Vagina (tissue), 2 donors: ENCODE measurements at places on chromosomes 1 and 21.

DNA sequence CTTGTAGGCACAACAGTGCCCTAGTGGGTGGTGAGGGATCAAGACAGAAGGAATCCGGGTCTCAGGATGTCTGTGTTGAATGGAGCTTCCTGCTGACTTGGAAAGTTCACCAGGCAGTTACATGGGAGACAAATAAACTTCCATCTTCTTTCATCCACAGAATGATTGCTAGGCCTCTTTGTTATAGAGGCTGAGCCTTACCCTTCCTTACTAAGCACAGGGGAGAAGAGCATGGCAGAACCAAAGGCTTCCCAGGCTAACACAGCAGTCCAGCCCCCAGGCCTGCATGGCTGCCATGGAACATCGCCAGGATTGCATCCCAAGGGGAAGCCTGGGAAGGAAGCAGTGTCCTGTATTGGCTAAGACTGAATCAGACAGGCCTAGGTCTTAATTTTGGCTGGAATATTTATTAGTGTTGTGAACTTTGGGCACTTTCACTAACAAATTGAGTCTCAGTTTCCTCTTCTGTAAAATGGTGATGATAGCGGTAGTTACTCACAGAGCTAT lies 18.7 kb downstream of the HEYL start:
- no peak for DNase-seq

GRCh38 chr1:8740034-8740449 lies 77.4 kb downstream of the RERE start:
- no peak for DNase-seq

DNA sequence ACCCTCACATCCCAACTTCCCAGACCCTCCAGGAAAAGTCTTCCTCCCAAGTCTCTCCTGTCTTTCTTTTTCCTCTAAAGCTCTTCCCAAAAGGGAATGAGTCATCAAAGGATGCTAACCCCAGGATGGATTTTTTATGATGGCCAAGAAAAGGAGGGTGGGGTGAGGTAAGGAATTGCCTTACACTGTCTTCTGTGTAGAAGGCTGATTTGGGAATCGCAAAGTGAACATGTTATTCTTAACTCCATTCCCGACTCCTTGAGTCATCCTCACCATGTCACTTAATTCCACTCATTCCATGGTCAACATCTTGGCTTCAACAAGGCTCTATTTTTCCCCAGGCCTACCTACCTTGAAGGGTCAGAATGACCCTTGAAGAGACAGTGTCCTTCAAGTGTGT lies 44.0 kb downstream of the TBX15 start:
- no peak for DNase-seq

GRCh38 chr1:7915826-7916500 lies 24.7 kb downstream of the TNFRSF9 start:
- DNase-seq: no peak

GRCh38 chr1:112253366-112253765 lies 142.6 kb upstream of the CTTNBP2NL start:
- no peak for DNase-seq

DNA sequence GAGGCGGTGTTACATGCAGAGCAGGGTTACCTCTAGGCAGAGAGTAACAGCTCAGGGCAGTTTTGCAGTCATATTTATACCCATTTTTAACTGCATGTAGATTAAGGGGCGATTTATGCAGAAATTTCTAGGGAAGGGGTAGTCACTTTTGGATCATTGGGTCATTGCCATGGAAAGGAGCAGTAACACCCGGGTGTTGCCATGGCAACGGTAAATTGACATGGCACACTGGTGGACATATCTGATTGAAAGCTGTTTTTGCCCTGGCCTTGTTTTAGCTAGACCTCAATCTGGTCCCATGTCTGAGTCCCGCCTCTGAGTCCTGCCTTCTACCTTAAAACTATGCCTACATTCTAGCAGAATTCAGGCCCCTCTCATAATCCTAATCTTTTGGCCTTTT lies 11.8 kb upstream of the USP1 start:
- DNase-seq: no peak

DNA sequence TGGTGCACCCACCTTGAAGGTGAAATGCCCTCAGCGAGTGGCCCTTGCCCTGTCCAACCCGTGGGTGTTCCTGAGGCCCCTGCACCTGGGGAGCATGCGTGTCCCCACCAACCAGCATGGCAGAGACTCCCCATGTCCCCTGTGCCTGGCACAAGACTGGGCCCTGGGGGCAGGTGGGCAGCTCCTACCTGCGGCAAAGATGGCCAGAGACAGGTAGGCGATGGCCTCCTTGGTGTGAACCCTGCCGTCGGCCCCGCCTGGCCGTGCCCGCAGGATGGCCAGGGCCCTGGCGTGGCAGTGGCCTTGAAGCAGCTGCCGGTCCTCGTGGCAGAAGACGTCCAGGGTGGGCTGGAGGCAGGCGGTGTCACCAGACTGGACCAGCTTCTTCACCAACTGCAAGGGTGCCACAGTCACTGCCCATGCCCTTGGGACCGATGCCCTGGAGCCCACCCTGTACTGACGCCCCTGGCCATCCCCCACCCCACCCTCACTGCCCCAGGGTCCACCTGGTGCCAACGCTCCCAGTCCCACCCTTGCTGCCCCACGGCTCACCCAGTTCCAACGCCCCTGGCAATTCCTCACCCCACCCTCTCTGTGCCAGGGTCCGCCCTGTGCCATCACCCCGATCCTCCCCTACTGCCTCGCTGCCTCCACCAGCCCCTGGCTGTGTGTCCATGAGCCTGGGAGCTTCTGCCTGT lies 15.7 kb downstream of the TTC34 start:
- DNase-seq: no peak

DNA sequence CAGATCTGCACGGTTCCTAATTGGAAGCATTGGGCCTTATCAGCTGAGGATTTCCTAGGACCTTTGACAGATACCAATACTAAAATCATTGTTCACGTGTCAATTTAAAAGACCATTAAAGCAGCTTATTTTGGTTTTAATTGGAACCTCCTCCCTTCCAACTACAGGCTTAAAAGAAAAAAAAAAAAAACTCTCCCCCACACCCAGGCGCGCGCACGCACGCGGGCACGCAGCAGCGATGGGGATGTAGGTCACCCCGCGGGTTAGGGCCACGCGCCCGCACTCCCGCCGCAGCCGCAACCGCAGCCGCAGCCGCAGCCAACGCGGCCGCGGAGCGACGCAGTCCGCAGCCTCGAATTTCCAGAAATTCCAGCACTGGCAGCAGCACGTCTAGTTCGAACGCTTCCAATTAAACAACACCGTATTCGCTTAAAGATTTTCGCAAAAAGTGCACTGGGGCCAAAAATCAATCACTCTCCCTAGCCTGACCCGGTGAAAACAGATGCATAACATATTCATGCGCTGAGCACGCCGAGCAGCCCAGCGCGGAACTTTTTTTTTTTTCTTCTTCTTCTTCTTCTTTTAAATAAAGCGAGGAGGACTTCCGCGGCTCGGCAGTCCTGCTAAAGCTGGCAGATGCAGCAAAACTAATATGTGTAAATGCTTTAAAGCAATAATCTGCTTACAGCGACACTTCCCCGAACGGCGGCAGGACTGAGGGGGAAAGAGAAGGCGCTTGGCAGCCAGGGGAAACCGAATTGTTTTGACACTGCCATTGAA lies 13.3 kb upstream of the BARHL2 start:
- DNase-seq: no peak

- no peak for DNase-seq
Observed at GRCh38 chr1:158290321-158290844, 660 bp downstream of the CD1C start.

GRCh38 chr1:241276391-241276790 lies 80.6 kb downstream of the RGS7 start:
- DNase-seq: no peak

DNA sequence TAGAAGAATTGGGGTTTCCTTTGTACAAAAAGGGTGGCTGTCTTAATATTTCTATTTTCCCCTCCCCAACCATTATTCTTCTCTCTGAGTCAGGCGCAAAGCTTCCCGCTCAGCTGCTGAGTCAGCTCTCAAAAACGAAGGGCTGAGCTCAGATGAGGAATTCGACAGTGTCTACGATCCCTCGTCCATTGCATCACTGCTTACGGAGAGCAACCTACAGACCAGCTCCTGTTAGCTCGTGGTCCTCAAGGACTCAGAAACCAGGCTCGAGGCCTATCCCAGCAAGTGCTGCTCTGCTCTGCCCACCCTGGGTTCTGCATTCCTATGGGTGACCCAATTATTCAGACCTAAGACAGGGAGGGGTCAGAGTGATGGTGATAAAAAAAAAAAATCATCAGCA lies 3.0 kb upstream of the TUFT1 start:
- no peak for DNase-seq

DNA sequence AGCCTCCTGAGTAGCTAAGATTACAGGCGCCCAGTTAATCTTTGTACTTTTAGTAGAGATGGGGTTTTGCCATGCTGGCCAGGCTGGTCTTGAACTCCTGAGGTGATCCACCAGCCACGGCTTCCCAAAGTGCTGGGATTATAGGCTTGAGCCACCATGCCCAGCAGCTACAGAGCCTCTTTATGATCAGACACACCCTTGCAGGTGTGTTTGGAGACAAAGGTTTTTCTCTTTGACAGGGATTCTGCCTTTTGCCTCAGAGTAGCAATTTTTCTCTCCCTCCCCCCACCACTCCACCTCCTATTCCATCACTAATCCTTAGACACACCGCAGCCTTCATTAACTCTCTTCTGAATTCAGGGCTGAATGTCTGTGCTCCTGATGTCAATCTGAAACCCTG lies 152.2 kb upstream of the NFIA start:
- no peak for DNase-seq

- DNase-seq: no peak
Observed at GRCh38 chr1:99469550-99469971, 176.4 kb upstream of the PALMD start.

GRCh38 chr1:24507405-24507804 lies 4.8 kb downstream of the RCAN3 start:
- DNase-seq: no peak

DNA sequence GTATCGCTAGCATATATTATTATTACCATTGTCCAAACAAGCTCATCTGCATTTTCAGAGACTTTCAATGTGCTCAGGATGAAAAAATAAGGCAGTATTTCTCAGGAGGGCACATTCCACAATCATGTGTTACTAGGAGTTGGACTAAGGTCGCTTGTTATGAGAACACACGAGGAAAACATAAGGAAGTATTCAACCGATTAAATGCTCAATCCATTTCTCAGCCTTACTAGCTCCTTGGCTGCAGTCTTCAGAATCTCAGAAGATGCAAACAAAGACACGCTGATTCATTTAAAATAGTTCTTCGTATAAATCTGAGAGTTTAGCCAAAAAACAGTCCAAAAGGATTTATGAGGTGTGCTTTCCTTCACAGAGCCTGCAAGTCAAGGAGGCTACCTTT lies 82.0 kb upstream of the JAK1 start:
- DNase-seq: no peak

DNA sequence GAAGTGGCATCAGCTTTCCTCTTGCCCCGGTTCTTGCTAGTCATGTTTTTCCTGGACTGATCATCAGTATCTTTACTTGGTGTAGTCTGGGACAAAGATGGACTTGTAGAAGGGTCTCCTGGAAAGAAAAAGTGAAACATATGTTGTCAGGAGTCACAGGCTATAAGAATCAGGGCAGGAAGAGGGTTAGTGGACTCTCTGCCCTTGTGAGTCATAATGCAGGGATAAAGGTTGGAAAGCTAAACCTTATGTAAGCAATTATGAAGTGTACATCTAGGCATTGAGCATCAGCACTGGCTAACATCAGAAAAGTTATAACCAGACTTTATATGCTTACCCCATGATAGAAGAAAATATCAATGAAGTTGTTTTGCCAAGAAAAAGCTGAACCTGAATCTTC lies 51.2 kb downstream of the XKR8 start:
- DNase-seq: no peak

DNA sequence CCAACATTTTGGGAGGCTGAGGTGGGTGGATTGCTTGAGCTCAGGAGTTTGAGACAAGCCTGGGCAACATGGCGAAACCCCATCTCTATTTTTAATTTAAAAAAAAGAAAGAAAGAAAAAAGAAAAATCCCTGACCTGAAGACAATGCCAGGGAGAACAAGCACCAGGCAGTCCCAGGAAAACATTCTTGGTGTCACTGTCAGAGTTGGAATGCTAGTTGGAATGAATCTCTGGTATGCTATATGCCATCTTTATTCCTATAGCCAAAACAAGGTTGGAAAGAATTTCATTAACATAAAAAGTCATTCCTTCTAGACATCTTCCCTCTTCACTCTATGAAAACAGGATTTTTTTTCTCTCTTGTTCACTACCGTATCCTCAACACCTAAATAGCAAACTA lies 2.8 kb downstream of the DNAJC8 start:
- DNase-seq: no peak

DNA sequence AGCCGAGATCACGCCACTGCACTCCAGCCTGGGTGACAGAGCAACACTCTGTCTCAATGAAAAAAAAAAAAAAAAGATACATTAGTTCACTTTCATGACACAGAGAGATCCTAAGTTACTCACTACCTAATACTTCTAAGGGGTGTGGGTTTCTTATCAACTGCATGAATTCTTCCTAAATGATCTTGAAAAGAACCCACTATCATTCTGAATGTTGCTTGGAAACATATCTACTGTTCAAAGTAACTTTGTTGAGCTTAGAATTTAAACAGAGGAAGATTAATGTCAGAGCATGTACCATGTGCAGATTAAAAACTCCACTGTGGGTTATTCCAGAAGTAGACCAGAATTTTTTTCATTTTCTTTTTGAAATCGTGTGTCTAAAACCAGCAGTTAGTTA lies 241.5 kb downstream of the LTN1 start:
- DNase-seq: no peak

DNA sequence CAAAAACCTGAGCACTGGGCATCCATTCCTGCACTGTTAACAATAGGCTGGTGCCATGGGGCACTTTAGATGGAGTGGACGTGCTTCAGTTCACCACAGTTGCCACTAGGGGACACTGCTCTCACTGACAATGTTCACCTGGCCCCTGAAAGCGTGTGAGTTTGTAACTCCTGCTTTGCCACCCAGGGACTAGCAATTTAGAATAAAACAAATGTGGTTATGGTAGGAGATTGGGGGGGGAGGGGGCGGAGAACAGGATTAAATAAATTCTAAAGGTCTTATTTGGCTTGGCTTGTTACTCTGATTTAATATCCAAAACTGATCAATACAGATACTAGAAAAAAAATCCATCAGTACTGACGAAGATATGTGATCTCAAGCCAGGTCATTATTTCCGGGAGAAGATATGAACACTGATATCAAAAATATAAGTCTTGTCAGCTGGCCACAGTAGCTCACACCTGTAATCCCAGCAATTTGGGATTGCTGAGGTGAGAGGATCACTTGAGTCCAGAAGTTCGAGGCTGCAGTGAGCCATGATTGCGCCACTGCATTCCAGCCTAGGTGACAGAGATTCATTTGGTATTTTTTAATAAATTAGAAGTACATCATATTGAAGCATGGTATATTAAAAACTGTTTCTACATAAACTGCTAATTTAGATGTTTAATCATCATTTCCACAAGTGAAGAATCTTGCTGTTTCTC lies 23.2 kb downstream of the INTS7 start:
- no peak for DNase-seq

DNA sequence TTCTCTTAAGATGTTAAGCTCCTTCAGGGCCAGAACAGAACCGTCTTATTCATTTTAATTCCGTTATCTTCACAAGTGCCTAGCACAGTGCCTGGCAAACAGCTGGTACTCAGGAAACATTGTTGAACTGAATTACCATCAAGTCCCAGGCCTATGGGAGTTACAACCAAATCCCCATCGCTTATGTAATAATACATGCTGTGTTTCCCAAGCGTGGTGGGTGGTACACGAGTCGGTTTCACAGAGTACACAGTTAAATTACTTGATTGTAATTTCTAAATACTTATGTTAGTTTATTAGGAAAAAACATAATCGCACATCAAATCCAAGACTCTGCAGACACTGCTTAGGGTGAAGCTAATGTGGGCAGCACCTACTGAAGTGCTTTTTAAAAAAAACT lies 1.0 kb downstream of the ANGEL2 start:
- DNase-seq: no peak

GRCh38 chr1:53076165-53076564 lies 14.2 kb downstream of the PODN start:
- DNase-seq: no peak
